Bronchial epithelial cell (primary cell): ENCODE measurements at places on chromosomes 11 and 22. TPM values are rescaled to one million over a fixed set of nuclear protein-coding genes. Genes with fewer than 3 reads are reported as not detected.

- peak; percentile 99 for DNase-seq
Observed at GRCh38 chr11:3747704-3748103, 49.6 kb downstream of the NUP98 start.

GRCh38 chr11:86230179-86230804 lies 14.3 kb upstream of the EED start:
- DNase-seq: peak; percentile 55

GRCh38 chr11:29125606-29126005 lies 891.2 kb downstream of the KCNA4 start:
- no peak for DNase-seq

GRCh38 chr11:127195501-127196120 lies 195.0 kb upstream of the KIRREL3 start:
- no peak for DNase-seq

GRCh38 chr11:67705264-67705663 lies 30.8 kb upstream of the ALDH3B2 start:
- no peak for DNase-seq

- DNase-seq: no peak
Observed at GRCh38 chr11:69086152-69087132, 37.7 kb downstream of the TPCN2 start.

DNA sequence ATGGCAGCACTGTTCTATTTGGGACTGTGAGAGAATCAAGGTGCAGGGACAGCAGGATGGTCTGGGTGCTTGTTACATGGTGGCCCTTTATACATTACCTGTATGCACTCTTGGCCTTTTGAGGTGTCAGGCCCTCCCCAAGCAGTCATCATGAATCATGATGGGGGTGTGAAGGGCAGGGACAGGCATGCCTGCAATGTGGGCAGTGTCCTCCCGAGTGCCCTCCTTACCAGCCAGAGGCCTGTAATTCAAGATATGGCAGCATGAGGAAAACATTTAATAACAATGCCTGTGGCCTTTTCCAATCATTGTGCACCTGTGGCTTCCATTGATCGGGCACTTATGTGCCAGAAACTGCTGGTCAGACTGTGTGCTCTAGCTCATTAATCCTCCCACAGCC lies 25.5 kb upstream of the CYP2D6 start:
- DNase-seq: peak; percentile 85

DNA sequence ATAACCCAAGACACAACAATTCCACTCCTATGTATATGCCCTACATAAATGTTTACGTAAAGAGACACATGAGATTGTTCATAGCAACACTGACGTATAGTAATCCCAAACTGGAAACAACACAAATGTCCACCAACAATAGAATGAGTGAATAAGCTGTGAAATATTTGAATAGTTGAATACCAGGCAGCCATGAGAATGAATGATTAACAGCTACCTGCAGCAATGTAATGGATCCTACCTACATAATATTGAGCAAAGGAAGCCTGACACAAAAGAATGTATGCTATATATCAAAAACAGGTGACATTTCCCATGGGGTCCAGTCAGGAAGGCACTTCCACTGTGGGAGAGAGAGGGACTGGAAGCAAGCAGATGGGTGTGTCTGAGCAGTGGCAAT lies 92.8 kb upstream of the LINC01488 start:
- DNase-seq: peak; percentile 81

DNA sequence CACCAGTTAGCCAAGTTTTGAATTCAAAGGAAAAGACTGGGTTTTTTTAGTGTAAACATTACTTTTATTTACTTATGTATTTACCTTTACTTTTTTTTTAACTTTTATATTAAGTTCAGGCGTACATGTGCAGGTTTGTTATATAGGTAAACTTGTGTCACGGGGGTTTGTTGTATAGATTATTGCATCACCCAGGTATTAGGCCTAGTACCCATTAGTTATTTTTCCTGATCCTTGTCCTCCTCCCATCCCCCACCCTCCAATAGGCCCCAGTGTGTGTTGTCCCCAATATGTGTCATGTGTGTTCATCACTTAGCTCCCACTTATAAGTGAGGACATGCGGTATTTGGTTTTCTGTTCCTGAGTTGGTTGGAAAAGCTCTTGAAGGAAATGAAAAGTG lies 20.6 kb downstream of the ZW10 start:
- DNase-seq: no peak

- no peak for DNase-seq
Observed at GRCh38 chr11:67372993-67373647, at the start of gene CLCF1. Gene CLCF1, minus strand, starts transcription at chr11:67373598. Its CDS starts 59 bp downstream, at chr11:67373539.

- no peak for DNase-seq
Observed at GRCh38 chr11:122036493-122036892, 79.5 kb downstream of the BLID start.

- no peak for DNase-seq
Observed at GRCh38 chr11:19892876-19893275, 180.2 kb downstream of the NAV2 start.

Gene TIMP3
- 52.2 and 71.1 TPM in 2 replicates for total RNA-seq

Gene HEPN1
- total RNA-seq: not detected in 2 replicates

Gene SLN
- total RNA-seq: not detected in 2 replicates

Gene LINC01488
- total RNA-seq: not detected in 2 replicates

Gene PSMC3
- 141 and 143 TPM in 2 replicates for total RNA-seq

DNA sequence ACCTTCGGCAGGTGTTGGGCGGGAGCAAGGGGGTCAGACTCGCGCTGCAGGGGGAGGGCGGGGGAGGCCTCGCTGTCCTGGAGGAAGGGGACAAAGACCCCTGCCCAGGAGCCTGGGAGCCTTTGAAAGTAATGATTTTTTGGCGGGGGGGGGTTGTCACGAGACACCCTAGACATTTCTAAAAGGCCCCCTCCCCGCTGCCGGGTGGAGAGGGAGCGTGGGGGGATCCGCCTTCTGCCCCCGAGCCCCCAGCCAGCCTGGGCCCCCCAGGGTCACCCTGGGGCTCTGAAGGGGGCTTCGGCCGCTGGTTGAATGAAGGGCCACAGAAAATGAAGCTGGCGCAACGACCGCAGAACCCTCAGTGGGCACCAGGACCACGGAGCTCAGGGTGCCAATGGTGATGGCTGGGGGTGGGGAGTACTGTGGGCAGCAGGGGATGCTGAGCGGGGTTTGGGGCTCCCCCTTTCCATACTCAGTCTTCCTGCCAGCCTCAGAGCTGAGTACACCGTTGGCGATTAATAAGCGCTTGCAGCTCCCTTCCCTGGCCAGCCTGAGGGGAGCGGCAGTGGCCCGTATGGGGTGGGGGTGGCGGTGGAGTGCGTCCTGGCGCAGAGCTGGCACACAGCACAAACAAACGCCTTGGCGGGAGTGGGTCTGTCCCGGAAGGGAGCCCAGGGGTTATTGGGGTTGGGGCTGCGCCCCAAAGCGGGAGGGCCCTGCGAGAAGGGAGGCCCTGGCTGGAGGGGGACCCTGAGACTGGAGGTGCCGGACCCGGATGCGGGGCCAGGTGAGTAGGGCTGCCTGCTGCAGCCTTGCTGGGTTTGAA lies 1.2 kb upstream of the DUSP8 start:
- DNase-seq: no peak

DNA sequence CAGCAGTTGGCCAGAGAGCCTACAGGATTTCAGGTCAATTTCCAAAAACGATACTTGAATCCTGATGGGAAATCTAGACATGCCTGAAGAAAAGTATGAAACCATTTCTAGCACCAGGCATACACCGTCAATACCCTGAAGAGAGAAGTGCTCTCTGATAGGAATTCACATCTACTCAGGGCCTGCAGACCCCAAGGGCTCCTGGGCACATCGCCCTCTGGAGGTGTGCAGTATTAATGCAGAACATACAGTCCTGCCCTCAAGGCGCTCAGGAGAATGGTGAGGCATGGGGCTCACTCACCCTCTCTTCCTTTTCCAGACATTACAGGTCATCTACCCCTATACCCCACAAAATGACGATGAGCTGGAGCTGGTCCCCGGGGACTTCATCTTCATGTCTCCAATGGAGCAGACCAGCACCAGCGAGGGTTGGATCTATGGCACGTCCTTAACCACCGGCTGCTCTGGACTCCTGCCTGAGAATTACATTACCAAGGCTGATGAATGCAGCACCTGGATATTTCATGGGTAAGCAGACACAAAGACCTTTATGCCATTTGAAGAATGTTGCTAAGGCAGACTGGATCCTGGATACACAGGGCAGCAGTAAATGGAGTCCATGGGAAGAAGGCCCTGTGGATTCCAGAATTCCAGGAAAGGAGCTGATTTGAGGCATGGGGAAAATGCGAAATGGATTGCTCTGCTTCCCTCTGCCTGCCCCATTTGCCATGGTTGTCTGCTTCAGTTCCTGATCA lies 49.3 kb upstream of the CRTAM start:
- no peak for DNase-seq

Gene TCP11L1
- 8.7 and 11.4 TPM in 2 replicates for total RNA-seq

GRCh38 chr11:71209656-71210055 lies 42.7 kb downstream of the SHANK2 start:
- DNase-seq: no peak

DNA sequence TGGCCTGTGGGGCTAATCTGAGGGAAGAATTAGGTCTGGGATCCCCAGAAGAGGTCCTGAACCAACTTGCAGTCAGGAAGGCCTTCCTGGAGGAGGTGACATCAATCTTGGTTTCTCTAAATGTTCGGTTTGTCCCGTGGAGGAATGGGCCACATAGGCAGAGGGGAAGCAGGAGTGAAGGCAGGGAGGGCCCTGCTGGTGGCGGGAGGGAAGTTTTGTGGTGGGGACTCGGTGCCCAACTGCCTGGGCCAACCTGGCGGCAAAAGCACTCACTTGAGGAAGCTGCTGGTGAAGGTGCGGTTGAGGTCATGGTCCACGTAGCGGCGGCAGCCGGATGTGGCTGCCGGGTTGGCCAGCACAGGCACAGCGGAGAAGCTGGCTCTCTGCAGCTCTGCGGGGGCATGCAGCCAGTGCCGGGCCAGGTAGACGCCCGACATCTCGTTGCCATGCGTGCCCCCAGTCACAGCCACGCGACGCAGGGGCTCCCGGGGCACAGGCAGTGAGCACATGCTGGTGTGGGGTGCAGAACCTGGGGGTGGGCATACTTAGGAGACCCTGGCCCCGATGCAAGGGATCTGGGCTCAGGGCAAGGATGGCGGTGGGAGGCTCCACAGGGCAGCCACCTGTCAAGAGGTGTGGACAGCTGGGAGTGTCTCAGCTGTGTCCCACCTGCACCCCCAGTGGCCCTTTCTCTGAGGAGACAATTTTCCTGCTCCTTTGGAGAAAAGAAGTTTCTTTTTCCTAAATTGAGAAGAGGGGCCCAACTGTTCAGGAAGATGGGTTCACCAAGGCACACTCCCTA lies 3.8 kb downstream of the ACY3 start:
- DNase-seq: no peak

- DNase-seq: peak; percentile 96
Observed at GRCh38 chr11:33633251-33634003, 67.2 kb downstream of the C11orf91 start.

- DNase-seq: no peak
Observed at GRCh38 chr11:108561535-108561991, 32.0 kb downstream of the EXPH5 start.

DNA sequence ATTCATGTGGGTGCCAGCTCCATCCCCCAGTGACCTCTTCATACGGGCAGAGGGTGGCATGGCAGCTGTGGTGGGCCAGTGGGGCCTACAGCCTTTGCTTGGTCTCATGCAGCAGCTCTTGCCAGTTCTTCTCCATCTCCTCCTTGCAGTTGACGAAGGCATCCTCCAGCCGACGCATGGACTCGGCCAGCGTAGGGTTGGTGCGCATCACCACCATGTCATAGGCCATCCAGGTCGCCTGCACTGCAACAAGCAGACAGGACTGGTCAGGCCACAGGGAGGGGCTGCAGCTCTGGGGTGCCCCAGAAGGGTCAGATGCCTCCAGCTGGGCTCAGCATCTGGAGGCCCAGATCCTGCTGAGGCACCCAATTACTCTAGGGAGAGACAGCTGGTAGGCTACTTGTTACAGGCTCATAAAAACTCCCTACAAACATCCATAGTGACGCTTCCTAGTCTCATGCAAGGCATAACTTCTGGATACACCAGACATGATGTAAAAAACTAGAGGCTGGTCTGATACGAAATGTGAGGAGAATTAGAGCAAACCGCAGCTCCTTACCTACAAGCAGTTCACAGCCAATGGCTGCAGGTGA lies 5.6 kb downstream of the KLHDC7B start:
- no peak for DNase-seq

- no peak for DNase-seq
Observed at GRCh38 chr22:42371099-42371498, 61.1 kb downstream of the NFAM1 start.

GRCh38 chr22:32951807-32952153 lies 106.4 kb downstream of the SYN3 start:
- DNase-seq: no peak

Gene TSSK2
- total RNA-seq: not detected in 2 replicates

GRCh38 chr11:36441610-36442208 lies 68.4 kb downstream of the TRAF6 start:
- DNase-seq: no peak

Gene SIK2
- 2.9 and 3.6 TPM in 2 replicates for total RNA-seq

GRCh38 chr11:37088573-37088910 lies 490.5 kb upstream of the RAG2 start:
- DNase-seq: no peak

Gene MISFA
- 0.64 and 0.79 TPM in 2 replicates for total RNA-seq

DNA sequence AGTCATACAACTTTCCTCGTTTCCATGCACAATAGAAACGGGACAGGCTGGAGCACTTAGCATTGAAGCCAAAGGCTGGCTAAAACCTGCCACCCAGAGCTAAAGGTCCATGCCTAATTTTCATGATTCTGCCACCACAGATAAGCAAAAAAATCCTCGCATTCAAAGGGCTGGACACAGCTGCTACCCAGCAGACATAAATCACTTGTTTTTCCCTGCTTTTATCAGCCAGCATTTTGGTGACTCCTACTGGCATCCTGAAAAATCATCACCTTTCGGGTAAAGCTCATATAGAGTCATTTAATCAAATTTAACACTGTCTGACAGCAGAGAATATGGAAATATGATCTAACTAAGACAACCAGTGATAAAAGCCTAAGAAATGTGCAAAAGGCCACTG lies 37.9 kb downstream of the ALG9 start:
- no peak for DNase-seq
